SK-N-MC (cell line): ENCODE measurements at places on chromosomes 1 and 21.

DNA sequence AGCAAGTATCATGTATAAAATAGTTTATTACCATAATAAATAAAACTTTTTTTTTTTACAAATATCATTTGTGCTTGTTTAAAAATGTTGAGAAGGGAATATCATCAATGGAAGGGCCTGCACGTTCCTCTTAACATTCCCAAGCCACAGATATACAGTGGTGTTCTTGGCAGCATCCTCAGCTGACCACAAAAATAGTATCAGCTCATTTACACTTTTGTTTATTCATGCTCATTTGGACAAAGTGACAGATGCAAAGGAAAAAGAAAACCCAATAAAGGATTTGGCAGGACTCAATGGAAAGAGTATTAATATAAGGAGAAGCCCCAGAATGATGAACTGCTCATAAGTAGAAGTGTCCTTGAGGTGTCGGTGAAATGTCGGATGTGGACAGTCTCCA, 349.6 kb downstream of the HHAT start:
- no peak for DNase-seq

DNA sequence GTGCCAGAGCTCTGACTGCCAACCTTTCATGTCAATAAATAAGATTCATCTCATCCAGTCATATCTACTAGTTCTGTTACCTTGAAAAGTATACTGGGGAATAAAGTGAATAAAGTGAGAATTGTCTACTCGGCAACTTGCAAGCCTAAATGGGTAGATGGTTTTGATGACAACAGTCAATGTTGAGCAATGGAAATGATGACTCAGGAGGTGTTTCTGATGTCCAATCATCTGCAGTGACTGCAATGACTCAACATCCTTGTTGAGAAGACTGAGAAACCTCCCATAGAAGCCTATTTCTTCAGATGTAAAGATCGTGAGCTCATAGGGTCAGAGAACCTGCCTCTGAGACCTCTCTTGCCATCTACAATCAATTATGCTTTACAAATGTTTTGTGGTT, 276.4 kb downstream of the SPATA17 start:
- no peak for DNase-seq

DNA sequence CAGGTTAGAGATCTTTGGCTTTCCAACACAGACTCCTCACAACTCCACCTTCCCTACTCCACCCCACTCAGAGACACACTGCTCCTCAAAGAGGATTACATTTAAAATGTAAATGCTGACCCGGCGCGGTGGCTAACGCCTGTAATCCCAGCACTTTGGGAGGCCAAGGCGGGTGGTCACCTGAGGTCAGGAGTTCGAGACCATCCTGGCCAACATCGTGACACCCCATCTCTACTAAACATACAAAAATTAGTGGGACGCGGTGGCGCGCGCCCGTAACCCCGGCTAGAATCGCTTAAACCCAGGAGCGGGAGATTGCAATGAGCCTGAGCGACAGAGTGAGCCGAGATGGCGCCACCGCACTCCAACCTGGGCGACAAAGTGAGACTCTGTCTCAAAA, 1.8 kb upstream of the ANP32E start:
- no peak for DNase-seq

- DNase-seq, result no peak
These were observed 1030.0 kb upstream of the TMPRSS15 start for GRCh38 chr21:19433623-19434022.

GRCh38 chr1:155777582-155777981, 79.4 kb downstream of the GON4L start:
- no peak for DNase-seq

DNA sequence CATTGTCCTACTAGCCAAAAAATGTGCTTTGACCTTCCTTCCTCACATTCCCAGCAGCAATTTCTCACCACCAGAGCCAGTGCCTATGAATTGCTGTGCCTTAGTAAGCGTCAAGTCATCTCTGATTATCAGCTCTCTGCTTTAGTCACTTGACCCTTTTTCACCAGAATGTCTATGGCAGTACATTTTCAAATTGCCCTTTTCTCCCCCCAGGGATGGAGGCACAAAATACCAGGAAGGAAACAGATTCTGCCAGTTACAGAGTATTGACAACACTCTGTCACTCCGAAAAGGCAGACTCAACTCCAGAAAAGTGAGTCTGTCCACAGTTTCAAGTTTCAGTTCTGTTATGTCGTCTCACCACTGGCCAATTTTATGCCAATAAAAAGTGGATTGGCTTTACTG, 167.4 kb downstream of the TNFSF18 start:
- DNase-seq, result no peak
